Activated effector memory CD4-positive, alpha-beta T cell treated with anti-CD3 and anti-CD28 coated beads, Interleukin-2, amount 50 U/mL, for 16 hours (primary cell): ENCODE measurements at places on chromosomes 6 and 20.
A peak's percentile ranks its signal among the peaks of the same experiment; 100 is the strongest.

- DNase-seq: no peak
These were observed 36.4 kb downstream of the ELOVL5 start for GRCh38 chr6:53312355-53312754.

- no peak for DNase-seq
These were observed 25.5 kb upstream of the PXDC1 start for GRCh38 chr6:3776881-3777507.

- DNase-seq: no peak
These were observed 453.0 kb downstream of the LMBRD1 start for GRCh38 chr6:69343851-69344250.

- DNase-seq: no peak
These were observed 274.7 kb upstream of the ID4 start for GRCh38 chr6:19562468-19562867.

DNA sequence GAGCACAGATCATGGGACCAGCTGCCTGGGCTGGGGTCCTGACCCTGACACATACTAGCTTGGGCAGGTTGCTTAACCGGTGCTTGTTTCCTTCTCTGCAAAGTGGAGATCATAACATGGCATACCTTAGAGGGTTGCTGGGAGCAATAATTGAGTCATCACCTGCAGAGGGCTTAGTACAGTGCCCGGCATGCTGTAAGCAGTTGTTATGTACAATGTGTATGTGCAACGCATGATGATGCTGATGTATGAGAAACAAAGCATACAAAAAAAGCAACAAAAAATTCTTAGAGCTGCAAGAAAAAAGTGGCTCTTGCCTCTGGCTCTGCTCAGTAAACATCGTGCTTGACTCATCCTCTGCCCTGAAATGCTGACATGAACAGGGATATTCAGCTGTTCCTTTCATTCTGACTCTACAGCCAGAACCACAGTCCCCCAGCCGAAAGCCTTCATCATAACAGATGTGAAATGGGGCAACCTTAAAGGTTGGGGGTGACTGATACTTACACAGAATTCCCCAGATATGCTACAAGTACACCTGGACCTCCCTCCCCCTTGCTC lies 91.7 kb downstream of the CLIC5 start:
- DNase-seq: peak; percentile 65

DNA sequence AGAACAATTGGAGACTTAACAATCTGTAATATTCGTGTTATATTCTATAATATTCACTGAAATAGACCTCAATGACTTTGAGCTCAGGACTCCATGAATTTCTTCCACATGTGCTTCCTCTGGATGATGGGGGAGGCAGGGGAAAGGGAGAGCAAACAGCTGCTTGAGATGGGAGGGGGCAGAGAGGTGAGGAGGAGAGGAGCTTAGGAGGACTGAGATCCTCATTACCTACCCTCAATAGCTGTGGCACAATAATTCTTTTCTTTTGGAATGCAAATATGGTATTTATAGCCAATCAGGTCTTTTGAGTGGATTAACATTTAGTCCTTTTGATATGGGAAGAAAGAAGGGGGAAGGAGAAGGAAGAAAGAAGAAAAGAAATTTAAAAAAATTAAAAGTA lies 64.1 kb upstream of the ZNF217 start:
- peak; percentile 17 for DNase-seq

DNA sequence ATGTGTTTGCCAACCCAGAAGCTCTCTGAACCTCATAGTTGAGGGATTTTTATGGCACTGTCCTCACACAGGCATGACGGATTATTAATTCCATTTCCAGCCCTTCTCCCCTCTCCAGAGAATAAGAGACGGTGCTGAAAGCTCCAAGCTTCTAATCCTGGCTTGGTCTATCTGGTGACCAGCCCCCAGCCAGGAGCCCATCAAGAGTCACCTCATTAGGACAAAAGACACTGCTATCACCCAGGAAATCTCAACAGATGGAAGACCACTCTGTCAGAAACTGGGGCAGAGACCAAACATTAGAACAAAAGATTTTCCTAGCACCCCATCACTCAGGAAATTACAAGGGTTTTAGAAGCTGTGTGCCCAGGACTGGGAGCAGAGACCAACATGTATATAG lies 48.2 kb downstream of the STMND1 start:
- DNase-seq: no peak

DNA sequence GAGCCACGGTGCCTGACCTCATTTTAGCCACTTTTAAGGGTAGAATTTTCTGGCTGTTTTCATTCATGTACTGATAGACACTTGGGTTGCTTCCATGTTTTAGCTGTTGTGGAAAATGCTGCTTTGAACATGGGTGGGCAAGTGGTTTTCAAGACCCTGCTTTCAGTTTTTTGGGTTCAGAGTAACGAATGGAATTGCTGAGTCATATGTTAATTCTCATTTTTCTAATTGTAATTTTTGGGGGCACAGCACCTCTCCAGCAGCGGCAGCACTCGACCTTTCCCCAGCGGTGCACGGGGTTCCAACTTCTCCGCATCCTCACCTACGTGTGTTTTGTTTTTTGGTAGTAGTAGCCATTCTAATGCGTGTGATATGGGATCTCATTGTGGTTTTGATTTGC lies 5.4 kb downstream of the NQO2 start:
- DNase-seq: no peak

DNA sequence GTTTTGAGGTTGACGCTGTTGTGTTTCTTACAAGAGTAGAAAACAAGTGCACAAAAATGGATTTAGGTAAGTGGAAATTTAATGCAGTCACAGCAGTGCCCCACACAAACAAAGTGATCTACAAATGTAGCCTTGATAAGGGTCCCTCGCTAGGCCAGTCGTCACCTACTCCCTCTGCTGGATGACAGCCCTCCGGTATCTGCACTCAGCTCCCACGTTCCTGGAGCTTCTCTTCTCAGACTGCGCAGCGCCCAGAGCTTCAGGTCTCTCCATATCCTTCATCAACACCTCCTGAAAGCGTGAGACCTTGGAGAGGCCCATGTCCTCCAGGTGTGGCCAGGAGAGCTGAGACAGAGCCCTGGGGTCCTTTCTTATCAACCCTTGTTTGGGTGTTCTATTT lies 58.3 kb upstream of the MAP3K4 start:
- no peak for DNase-seq

- DNase-seq: no peak
These were observed 126.7 kb downstream of the AIG1 start for GRCh38 chr6:143187238-143187923.

DNA sequence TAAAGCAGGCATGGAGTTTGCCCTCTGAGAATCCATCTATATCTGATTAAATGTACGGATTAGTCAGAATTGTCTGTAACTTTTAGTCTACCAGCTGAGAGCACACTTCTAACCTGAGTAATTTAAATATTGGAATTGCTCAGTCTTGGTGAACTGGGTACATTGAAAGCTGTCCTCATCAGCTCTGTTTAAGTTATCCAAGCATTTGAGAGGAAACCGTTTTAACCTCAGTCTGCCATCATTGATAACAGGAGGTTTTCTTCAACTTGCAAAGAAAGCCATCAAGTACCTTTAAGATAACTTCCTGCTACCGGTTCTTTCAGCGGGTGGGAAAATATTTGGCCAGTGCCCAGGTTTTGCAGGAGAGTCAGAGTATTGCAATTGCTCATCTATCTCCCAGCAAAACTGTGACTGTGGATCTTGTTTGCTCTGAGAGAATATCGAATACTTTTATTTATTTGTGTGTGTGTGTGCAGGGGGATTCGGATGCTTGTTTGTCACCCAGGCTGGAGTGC lies 31.1 kb upstream of the F13A1 start:
- no peak for DNase-seq

DNA sequence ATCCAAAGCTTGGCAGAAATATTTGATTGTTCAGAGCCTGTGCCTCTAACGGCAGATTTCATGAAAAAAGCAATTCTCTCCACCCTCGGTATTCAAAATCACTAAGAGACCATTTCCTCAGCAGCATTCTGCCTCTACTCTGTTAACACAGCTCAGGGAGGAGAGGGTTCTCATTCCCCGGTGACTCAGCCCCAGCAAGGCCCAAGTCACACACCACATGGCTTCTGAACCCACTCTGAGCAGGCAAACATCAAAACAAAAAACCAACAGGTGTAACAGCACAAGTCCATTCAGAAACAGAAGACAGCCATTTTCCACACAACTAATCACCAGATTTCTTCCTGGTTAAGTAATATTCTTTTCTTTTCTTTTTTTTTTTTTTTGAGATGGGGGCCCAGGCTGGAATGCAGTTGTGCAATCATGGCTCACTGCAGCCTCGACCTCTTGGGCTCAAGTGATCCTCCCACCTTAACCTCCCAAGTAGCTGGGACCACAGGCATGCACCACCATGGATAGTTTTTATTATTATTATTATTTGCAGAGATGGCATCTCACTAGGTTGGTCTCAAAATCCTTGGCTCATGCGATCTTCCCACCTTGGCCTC lies 55.4 kb downstream of the GFOD1 start:
- peak; percentile 68 for DNase-seq

- no peak for DNase-seq
These were observed 29.4 kb downstream of the BMP7 start for GRCh38 chr20:57236813-57237584.

GRCh38 chr6:88378639-88379038 lies 212.5 kb upstream of the CNR1 start:
- no peak for DNase-seq

DNA sequence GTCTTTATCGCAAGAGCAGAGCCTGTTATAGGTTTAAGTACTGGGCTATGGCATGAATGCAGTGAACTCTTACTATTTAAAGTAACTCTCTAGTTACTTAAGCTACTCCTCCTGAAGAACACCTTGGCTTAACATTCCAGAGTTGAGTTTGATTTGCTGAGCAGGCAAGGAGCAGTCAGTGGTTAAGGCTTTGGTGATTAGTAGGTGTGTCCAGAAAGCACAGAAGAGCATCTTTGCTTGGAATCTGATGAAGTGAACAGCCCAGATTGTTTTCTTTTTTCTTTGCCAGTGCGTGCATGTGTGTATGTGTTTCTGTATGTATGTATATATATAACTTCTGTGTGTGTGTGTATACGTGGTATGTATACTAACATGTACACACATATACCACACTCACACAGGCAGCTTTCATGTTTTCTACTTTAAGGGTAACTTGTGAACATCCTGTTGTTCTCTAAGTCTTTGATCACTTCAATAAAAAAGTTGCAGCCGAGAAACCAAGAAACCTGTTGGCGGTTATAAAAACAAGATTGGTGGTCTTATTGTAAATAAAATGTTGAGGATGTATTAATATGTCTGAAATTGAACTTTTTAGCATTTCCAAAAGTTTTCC lies 56.2 kb upstream of the TULP4 start:
- no peak for DNase-seq

DNA sequence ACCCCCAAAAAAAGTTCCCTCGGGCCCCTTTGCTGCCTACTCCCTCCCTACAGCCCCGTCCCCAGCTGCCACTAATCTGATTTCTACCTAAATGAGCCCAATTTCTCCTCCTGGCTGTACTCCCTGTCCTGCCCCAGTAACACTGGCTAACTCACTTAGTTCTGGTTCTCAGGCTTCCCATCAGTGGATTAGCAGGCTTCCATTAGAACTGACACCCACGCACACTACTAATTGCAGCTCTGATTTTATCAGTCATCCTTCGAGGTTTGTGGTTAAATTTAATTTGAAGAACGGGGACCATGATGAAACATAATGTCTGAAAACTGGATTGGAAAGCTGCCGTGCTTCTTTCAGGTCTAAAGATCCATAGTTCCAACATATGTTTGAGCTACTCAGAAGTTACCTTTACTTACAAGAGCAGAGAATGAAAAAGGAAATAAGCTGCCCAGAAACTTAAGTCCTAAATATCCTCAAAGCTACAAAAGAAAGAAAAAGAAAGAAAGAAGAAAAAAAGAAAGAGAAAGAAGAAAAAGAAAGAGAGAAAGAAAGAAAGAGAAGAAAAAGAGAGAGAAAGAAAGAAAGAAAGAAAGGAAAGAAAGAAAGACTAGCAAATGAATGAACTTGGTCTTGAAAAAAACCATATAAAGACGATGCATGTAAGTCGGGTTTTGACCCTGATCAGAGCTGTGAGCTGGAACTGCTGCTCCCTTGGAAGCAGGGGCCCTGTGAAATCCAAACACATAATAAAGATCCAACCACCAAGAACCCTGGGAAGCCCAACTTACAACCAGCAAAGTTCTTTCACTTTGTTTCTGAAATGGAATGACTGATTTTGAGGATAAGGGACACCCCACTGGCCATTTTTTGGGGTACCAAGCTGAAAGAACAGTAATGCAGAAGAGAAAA lies 51.7 kb downstream of the CNKSR3 start:
- no peak for DNase-seq

DNA sequence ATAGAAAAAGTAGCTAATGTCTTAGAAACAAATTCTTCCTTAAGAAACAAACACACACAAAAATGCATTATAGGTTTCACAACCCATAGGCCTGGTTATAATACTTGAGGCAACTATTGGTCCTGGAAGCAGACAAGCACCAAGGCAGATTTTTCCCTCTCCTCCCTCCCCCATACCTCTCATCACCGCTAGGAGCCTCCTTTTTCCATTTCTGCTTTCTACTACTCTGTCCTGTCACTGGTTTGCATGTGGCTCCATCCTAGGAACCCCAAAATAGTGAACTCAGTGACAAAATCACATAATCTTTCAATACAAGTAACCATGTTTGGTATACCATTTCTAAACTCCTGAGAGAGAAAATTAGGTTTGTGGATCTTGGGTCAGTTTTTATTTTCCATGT lies 66.1 kb downstream of the HMGCLL1 start:
- no peak for DNase-seq

- DNase-seq: no peak
These were observed 49.7 kb upstream of the CITED2 start for GRCh38 chr6:139423971-139424667.

- no peak for DNase-seq
These were observed 14.3 kb upstream of the EPM2A start for GRCh38 chr6:145749632-145750031.

DNA sequence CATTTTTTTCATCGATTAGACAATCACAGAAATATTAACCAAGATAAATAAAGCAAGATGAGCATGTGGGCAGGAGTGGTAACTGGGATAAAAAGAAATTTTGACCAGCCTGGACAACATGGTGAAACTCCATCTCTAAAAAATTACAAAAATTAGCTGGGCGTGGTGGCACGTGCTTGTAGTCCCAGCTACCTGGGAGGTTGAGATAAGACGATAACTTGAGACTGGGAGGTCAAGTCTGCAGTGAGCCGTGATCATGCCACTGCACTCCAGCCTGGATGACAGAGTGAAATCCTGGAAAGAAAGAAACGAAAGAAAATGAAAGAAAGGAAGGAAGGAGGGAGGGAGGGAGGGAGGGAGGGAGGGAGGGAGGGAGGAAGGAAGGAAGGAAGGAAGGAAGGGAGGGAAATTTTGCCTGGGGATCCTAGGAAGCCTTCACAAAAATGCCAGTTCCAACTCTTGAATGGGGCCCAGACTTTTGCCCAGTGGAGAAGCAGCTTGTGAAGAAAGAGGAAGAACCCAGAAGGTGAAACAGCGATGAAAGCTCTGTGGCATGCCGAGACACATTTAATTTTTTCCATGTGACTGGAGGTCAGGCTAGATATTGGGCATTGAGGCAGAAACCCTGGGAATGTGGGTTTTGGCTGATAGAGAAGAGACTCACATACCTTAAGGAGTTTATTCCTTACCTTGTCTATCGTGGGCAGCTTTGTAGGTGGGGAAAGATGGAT lies 20.3 kb downstream of the CCDC170 start:
- DNase-seq: no peak
